ENCODE measurements at places on chromosomes 5 and 9. TPM values are rescaled to one million over a fixed set of nuclear protein-coding genes. Genes with fewer than 3 reads are reported as not detected.

The GFI1B gene
- total RNA-seq = not detected

The CFAP157 gene
- total RNA-seq = 0.85 TPM

DNA sequence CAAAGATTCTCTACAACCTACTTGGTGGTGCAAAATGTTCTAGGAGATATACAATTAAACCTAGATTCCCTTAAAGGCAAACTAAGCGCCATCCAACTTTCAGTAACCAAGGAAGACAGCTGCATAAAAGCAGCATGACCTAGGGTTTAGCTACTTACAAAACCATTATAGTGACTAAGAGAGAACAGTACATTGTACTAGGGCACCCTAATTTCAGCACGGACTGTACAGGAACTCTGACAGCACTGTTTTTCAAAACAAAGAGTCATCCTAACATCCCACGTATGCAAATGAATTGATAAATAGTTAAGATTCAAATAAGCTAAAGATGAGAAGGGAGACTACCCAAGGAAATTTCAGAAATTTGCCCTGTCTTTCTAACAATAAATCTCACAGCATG, 30.0 kb downstream of the STRBP start:
- DNase-seq = no peak

DNA sequence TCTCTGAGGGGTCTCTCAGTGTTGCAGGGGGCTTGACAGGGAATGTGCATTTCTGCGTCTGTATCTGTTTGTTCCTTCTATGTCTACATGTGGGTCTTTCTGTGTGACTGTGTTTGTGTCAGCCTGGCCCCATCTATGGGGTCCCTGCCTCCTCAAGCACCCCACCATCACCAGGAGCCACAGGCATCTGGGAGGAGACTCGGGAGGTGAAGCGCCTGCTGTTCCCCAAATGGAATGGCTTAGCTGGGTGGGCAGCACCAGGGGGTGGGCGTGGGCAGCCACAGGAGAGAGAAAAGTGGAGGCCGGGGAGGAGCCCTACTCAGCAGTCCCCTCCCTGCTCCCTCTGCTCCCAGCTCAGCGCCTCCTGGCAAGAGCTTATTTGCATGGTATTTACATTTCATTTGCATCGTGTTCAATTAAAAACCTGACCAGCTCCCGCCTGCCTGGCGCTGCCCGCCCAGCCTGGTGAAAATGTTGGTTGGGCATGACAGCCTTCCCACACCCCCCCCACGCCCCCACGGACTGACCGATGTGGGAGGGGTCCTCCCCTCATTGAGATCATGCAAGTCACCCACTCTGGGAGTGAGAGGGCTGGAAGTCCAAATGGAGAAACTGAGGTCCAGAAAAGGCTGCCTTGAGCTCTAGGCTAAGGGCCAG, 50.5 kb downstream of the CXXC5 start:
- peak; percentile 71 for DNase-seq

DNA sequence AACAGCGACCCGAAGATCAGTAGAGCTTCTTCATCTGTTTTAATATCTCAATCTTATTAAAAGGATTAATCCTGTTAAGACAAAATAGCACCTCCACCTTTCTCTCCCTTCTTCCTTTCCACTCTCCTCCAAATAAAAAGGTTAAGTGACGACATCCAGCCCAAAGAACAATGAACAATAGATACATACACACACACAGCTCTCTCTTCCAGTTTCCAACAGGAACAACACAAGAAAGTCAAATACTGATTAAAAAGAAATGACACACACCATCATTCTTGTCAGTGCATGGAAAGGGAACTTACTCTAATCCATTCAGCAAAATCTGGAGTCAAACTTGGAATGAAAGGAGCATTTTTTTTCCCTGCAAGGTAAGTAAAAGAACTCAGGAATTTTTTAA, 2.8 kb downstream of the ARL15 start:
- DNase-seq = no peak

GRCh38 chr5:113266913-113267227, 167.9 kb downstream of the TSSK1B start:
- no peak for DNase-seq

Data from endothelial cell (in vitro differentiated cells).